SHP77 treated with DMSO at 0.1 percent for 48 hours (cell line): ENCODE measurements at places on chromosomes 1 and 21.

DNA sequence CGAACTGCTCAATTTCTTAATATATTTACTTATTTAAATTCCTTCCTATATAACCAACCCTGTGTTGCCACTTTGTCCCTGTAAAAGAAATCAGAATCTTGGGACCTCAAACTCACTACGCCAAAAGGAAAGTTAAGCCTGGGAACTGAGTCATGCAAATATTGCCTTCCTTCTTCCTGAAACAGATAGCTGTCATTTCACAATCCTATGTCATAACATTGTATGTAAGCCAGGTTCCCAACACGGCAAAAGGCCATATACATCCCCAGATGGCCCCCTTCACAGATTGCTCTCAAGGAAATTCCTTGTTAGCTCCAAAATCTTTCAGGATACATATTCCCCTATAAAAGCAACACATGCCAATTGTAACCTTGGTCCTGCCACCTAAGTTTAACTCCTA lies 39.7 kb downstream of the C21orf91 start:
- no peak for DNase-seq

DNA sequence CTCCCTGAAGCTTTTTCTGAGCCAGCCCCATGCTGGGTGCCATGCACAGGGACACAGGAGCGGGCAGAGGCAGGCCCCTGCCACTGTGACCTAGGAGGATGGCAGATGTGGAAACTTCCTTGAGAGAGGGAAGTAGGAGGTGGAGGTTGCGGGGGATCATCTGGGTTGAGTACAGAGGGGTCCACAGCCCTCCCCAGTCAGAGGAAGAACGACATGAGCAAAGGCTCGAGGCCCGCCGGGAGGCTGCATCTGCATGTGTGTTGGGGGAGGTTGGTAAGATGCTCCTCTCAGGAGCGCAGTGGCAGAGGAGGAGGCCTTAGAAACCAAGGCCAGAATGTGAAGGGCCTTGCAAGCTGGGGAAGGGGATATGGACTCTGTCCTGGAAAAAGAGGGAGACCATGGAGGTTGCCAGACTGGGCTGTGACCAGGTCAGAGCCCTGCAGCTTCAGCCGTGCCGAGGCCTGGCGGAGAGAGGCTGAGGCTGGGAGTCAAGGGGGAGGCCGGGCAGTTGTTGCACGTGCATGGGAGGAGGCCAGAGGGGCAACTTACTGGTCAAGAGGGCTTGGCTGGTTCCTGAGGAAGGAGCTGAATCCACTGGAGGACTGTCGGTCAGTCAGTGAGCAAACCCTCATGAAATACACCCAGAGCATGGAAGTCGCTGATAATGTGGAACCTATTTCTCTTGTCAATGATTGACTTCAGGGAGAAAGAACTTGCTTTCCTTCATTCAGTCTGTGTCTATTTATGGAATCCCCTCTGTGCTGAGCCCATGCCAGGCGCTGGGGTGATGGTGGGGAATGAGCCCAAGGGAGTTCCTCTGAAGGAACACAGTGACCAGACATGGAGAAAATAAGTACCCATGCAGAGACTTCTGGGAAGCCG lies 31.7 kb downstream of the A3GALT2 start:
- DNase-seq: no peak

DNA sequence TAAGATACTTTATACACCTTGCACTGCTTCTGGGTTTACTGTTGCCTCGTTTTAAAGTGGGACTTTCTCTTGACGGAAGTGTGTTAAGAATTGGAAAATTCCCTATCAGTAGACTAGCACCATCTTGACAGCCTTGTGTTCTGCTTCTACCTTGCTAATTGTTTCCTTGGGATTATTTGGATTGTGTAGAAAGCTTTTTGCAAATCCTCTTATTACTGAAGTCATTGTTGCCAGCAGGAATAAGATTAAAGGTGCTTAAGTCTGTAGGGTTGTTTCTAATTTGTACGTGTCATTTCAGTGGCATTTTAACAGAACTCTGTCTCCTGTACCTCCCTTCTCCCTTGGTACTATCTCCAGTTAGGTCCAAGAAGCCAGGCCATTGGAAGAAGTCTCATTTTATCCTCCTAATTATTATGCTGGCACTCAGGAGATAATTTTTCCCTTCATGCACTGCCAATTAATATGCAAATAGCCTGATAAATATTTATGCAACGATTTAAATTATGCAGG lies 107.7 kb downstream of the POU2F1 start:
- no peak for DNase-seq

DNA sequence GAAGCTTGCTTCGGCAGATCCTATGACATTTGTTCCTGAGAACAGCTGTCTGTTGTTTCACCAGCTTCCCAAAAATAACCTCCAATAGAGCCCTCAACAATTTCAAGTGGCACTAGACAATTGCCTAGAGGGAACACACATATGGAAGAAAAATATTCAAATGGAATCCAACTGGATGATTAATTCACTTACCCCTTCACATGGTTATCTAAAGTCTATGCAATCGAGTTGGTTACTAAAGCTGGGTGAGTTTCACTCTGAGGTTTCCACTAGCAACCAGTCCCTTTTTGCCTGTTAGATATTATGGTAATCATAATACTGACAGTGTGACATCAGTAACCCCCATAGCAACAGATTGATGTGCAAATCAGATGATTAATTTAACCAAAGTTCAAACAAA lies at the start of gene LEMD1:
LEMD1 (minus strand) TSS at position 259 of the 400 bp plus-strand sequence. CDS start 1,520 bp downstream, outside the sequence.
- DNase-seq: peak; percentile 30

DNA sequence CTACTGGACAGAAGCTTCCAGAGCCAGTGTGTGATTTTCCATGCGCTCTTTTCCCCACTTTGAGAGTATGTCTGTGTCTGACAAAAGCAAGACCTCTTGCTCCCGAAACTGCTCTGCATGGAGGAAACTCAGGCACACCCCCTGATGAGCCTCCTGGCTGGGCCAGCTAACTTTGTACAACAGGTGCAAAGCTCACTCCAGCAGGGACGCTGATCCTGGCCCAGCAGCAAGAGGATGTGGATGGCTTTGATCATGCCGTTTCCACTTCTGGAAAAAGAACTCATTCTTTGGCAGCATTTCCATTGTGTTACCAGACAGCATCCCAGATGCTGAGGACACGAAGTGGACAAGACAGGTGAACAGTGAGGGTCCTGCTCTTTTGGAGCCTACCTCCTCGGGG lies 103.1 kb downstream of the TLR5 start:
- no peak for DNase-seq

DNA sequence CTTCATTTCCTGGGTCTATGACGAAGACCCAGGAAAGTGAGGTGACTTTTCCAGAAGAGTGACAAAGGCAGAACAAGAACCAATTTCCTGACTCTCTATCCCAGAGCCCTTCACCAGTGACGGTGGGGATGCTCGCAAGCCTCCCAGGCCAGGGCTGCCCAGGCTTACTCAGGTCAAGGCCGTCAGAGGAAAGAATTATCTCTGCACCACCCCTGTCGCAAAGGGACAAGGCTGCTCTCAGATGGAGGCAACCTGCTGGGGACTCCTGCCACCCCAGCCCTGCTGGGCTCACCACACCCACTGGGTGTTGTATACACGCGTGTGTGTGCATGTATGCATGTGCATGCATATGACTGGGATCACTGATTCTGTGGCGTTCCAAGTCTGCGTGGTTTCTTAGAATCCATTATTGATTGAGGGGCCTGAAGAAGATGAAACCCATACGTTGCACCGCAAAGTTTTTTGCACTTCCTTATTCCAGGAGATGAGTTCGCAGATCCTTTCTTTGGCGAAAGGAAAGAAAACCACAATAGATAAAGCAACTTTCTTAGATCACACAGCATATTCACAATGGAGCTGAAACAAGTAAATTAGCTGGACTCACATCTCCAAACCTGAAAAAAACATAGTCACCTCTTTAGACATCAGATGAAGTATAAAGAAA lies 255.8 kb downstream of the RHOU start:
- no peak for DNase-seq

- no peak for DNase-seq
Measured at GRCh38 chr1:230430499-230430898, 4.4 kb upstream of the PGBD5 start.

DNA sequence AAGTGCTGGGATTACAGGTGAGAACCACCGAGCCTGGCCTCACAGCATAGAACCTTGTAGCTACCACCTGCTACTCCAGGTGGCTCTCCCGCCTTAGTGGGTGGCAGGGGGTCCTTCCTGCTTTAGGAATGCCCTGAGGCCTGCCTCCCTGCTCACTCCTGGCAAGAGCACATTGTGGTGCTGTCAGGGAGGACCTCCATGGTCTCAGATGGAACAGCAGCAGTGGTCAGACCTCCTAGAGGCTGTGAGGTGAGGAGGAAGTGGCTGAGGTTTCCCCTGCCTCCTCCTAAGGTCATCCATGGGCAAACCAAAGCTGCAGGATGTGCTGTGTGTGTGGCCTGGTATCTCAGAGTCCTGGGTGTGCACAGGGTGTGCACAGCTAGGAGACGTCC lies 6.7 kb downstream of the SOX13 start:
- no peak for DNase-seq
